ENCODE measurements at places on chromosomes 11 and 22. TPM values are rescaled to one million over a fixed set of nuclear protein-coding genes. Genes with fewer than 3 reads are reported as not detected.

The DEFB131B gene
- not detected for total RNA-seq

The RRP8 gene
- 10.7 TPM for total RNA-seq

The SLC6A5 gene
- not detected for total RNA-seq

The TMEM121B gene
- total RNA-seq = 0.36 TPM

The CRYAB gene
- 0.18 TPM for total RNA-seq

The RASGRP2 gene
- 0.81 TPM for total RNA-seq

The GAL gene
- total RNA-seq = 0.28 TPM

The TMPRSS4 gene
- not detected for total RNA-seq

The TRIM48 gene
- total RNA-seq = not detected

The CLP1 gene
- 21.7 TPM for total RNA-seq

The RTCB gene
- total RNA-seq = 189 TPM

The NNMT gene
- total RNA-seq = 378 TPM

The OR4D6 gene
- total RNA-seq = not detected

The CPT1B gene
- 2.2 TPM for total RNA-seq

The PIWIL4 gene
- 0.18 TPM for total RNA-seq

The TMEM258 gene
- 107 TPM for total RNA-seq

The MMP13 gene
- total RNA-seq = not detected

The LRRC32 gene
- 20.5 TPM for total RNA-seq

The PRDM10 gene
- total RNA-seq = 4.4 TPM

The TEX54 gene
- not detected for total RNA-seq

The NXPE2 gene
- not detected for total RNA-seq

The MS4A1 gene
- total RNA-seq = not detected

The DBX1 gene
- total RNA-seq = not detected

The LINC01488 gene
- total RNA-seq = not detected

The CD248 gene
- 1.1 TPM for total RNA-seq

The SYCE3 gene
- total RNA-seq = not detected

The MRGPRF gene
- not detected for total RNA-seq

The EHBP1L1 gene
- 58.7 TPM for total RNA-seq

The SCN2B gene
- total RNA-seq = not detected

The ALKBH8 gene
- 6.9 TPM for total RNA-seq

The UBQLN3 gene
- not detected for total RNA-seq

The BAIAP2L2 gene
- total RNA-seq = 0.09 TPM

The TBX10 gene
- total RNA-seq = not detected

The APOL5 gene
- total RNA-seq = not detected
